HCT116 (cell line): ENCODE measurements at places on chromosomes 11 and 22. TPM values are rescaled to one million over a fixed set of nuclear protein-coding genes. Genes with fewer than 3 reads are reported as not detected.

Gene GGTLC2
- not detected for total RNA-seq

Gene TRIM48
- not detected for total RNA-seq

Gene LDHAL6A
- not detected for total RNA-seq

GRCh38 chr11:124211321-124211720 lies 28.2 kb downstream of the OR10D3 start:
- no peak for DNase-seq

GRCh38 chr11:1041149-1041467 lies 4.6 kb upstream of the MUC6 start:
- DNase-seq = no peak
